H4 (cell line): ENCODE measurements at places on chromosomes 6 and 20. TPM values are rescaled to one million over a fixed set of nuclear protein-coding genes. Genes with fewer than 3 reads are reported as not detected.

DNA sequence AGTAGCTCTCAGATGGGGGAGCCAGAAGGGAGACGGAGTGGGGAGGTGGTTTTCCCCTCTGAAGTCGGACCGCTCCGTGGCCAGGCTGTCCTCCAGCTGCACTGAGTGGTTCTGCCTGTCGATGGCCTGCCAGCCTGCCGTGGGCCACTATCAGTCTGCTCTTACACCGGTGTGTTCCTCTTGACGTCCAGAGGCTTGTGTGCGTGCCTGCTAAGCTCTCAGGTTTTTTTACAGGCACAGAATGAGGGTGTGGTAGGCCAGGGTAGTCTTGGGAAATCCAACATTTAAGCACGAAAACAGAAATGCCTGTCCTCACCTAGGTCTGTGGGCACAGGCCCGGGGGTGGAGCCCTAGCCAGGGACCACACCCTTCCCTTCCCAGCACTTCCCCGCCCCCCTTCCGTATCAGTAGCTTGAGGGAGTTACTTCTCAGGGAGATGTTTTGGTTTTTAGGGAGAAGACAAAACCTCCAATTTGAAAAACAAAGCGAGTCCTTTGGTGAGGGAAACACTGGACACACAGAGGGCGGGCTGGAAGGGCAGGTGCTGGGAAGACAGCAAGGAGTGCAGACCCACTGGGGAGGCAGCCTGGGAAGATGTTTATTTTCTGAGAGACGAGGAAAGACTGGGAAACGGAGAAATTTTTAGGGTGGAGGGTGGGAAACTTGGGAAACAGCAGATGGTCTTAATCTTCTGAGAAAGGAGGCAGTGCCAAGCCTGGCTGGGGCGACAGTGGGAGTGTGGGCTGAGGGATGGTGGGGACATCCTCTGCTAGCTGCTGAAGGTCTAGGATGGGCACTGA lies 106.5 kb downstream of the LY86 start:
- no peak for DNase-seq

Gene VSX1
- not detected in 2 replicates for total RNA-seq

- DNase-seq = no peak
Measured at GRCh38 chr6:79269877-79270276, 35.4 kb upstream of the HMGN3 start.

DNA sequence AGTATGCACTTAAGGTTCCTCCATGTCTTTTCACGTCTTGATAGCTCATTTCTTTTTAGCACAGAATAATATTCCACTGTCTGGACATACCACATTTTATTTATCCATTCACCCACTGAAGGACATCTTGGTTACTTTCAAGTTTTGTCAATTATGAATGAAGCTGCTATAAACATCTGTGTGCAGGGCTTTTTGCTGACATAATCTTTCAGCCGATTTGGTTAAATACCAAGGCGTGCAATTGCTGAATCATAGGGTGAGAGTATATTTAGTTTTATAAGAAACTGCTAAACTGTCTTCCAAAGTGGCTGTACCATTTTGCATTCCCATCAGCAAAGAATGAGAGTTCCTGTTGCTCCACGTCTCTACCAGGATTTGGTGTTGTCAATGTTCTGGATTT lies 44.9 kb upstream of the PHACTR2 start:
- DNase-seq = no peak

Gene LY6G5B
- not detected in 2 replicates for total RNA-seq

Gene JAG1
- total RNA-seq = 8.4 and 9.9 TPM in 2 replicates

DNA sequence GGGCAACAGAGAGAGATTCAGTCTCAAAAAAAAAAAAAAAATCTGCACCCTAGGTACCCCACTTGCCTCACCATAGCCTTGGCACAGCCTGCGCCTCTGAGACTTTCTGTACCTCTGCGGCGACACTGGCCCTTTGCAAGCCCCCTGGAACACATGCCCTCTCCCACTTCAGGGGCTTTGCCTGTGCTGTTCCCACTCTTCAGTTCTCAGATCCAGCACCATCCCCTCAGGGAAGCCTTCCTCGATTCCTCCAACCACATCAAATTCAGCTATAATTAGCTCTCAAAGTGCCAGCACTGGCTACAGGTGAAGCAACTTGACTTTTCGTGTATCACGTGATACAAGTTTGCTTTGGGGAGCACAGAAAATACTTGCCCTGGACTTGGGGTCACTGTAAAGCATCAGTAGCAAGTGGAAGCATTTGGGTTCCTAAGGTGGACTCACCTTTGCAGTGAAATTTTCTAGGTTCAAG lies 2.1 kb upstream of the UBE2V1 start:
- no peak for DNase-seq

Gene ADTRP
- 0.74 TPM in 1 of 2 replicates, not detected in the other for total RNA-seq

GRCh38 chr20:7274870-7275269 lies 507.4 kb downstream of the BMP2 start:
- DNase-seq = no peak

DNA sequence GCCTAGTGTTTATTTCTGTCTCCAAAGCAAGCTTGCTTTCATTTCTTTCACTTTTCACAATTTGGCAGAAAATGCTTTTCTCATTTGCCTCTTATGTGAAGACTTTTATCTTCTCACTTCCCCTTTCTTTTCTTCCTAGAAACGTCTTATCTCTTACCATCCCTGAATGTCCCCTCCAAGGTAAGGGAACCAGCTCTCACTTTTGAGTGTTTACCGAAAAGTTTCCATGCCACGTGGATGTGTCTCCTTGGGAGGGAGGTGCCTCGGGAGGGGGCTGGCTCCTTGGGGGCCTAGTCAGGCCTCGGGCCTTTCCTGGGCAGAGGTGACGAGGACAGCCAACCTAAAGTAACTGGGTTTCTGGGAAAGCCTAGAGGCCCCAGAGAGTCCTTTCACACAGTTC lies 127.4 kb downstream of the CD24 start:
- DNase-seq = no peak

- DNase-seq = no peak
Measured at GRCh38 chr20:46176739-46177378, 58.7 kb downstream of the CD40 start.

- no peak for DNase-seq
Measured at GRCh38 chr6:115899730-115900282, 160.9 kb downstream of the FRK start.

Gene AAR2
- 19.6 and 27.7 TPM in 2 replicates for total RNA-seq

GRCh38 chr6:61787998-61788397 lies 498.0 kb downstream of the KHDRBS2 start:
- no peak for DNase-seq

- peak; percentile 3 for DNase-seq
Measured at GRCh38 chr6:129929433-129929832, 68.3 kb upstream of the TMEM244 start.

GRCh38 chr6:42124223-42124836 lies 18.1 kb downstream of the C6orf132 start:
- no peak for DNase-seq

Gene GRIK2
- total RNA-seq = 1.4 and 2.9 TPM in 2 replicates

Gene SNRPB2
- 129 and 143 TPM in 2 replicates for total RNA-seq
